ENCODE measurements at places on chromosomes 5 and 9.

DNA sequence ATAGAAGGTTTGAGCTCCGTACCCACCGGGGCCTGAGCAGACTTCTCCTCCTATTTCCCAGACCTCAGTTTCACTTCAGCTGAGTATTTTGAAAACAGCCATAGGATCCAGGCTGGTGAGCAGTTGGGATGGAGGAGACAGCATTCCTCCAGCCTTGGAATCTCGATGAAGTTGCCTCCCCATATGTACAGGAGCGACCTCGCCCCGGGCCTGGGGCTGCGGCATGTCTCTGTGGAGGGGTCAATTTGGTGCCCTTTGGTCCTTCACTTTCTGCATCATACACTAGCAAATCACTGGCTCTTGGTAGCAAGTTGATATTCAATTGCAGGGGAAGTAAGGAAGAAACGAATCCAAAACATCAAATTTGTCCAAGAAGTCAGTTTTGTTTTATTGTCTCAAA is 402.0 kb upstream of the IRX4 start:
- DNase-seq, result no peak

GRCh38 chr9:127399736-127400269 is 2.8 kb downstream of the SLC2A8 start:
- no peak for DNase-seq

DNA sequence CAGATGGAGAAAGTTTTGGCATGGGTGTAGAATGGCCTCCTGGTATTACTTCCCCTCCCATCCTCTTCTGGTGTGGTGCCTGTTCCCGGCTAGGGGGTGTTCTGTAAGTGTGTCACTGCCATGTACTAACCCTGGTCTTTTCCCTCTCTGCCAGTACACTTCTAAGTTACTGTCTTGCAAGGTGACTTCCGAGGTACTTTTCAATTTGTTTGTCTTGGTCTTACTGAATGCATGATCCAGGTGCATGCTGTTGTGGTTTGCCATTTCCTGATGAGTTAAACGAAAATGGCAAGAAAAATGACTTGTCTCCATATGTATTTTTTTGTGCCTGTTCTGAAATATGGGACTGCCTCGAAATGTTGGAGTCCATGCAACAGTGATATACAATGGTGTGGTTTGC is 46.0 kb downstream of the C9orf152 start:
- DNase-seq, result no peak

DNA sequence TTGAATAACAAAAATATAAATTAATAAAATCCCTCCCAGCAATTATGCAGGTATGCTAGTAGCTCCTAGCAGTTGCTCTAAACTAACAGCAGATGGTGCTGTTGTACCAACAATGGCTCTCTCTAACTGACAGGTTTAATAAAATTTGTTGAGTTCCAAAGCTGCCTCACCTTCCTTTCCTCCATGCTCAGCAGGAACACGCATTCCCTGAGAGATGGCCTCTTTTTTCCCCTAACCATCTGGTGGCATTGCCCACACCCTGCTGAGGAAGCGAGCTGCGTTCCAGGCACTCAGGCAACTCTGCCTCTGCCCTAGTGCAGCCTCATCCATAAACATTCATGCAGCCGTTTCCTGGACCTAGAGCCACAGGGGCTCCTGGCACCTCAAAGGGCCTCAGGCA is 106.2 kb downstream of the KLHL3 start:
- peak; percentile 8 for DNase-seq

DNA sequence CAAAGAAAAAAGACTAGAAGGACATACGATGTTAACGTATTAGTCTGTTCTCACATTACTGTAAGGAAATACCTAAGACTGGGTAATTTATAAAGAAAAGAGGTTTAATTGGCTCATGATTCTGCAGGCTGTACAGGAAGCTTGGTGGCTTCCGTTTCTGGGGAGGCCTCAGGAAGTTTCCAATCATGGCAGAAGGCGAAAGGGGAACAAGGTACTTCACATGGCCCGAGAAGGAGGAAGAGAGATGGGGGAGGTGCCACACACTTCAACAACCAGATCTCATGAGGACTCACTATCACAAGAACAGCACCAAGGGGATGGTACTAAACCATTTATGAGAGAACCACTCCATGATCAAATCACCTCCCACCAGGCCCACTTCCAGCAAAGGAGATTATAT is 110.1 kb downstream of the CARTPT start:
- no peak for DNase-seq

- no peak for DNase-seq
Observed at GRCh38 chr5:6361101-6361500, 17.2 kb downstream of the MED10 start.

Measured in GM12878 (cell line).